ENCODE measurements at places on chromosomes 7 and 10.

DNA sequence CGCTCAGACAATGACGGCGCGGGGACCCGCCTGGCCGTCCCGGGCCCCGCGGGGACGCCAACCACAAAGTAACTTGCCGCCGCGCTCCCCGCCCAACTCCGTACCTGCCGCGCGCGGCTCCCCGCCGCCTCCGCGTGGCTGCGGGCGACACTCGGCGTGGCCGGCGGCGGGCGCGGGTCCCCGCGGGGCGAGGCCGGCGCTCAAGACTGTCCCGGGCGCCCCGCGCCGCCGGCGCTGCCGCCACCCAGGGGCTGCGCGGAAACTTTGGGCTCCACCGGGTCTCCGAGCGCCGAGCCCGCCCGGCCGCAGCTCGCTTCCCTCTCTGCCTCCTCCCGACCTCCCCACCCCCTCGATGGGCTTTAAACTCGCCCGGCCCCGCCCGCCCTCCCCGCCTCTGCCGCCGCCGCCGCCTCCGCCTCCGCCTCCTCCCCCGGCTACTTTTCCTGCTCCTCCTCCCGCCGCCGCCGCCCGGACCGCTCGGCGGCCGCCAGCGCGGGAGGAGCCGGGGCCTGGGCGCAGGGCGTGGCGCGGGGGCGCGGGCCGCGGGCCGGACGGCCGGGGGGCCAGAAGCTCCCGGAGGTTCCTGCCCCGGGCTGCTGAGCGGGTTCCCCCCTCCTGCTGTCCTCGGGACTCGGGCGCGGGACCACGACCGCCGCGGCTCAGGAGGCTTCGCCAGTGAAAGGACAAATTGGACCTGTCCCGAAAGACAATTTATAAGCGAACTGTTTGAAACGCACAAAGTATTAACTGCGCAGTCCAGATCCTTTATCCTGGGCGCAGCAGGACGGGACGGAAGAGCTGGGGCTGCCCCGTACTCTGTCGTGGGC lies 10.6 kb upstream of the GRB10 start:
- DNase-seq, result no peak

GRCh38 chr10:76902949-76903348 lies 734.7 kb downstream of the KCNMA1 start:
- no peak for DNase-seq

DNA sequence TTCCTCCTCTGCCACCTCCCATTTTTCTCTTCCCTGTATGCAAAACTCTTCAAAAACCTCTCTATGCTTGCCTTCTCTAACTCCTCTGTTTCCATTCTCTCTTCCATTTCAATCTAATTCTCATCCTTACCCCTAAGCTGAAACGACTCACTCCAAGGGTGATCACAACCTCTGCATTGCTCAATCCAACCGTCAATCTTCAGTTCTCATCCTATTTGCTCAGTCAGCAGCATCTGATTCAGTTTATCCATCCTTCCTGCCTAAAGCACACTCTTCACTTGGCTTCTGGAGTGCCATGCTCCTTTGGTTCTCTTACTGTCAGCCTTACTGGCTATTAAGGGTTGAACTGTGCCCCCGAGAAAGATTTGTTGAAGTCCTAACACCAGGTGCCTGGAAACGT lies 163.5 kb upstream of the NEBL start:
- no peak for DNase-seq

DNA sequence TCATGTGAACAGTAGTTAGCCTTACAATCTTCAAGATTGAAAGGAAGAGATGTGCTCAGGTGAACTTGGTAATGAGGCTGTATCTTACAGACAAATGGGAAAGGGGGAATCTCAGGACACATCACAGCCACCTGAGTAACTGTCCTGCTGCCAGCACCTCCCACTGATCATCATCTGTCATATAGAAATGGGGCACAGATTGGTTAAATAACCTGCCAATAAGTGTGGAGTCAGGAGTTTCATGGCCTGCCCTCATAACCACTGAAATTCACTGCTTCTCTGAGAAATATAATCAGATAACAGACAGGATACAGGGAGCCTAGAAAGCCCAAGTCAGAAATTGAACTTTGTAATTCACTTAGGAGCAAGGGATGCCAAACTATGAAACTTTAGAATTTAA lies 64.9 kb upstream of the TAS2R16 start:
- DNase-seq, result no peak

GRCh38 chr10:17599089-17599488 lies 18.1 kb downstream of the HACD1 start:
- DNase-seq, result no peak

DNA sequence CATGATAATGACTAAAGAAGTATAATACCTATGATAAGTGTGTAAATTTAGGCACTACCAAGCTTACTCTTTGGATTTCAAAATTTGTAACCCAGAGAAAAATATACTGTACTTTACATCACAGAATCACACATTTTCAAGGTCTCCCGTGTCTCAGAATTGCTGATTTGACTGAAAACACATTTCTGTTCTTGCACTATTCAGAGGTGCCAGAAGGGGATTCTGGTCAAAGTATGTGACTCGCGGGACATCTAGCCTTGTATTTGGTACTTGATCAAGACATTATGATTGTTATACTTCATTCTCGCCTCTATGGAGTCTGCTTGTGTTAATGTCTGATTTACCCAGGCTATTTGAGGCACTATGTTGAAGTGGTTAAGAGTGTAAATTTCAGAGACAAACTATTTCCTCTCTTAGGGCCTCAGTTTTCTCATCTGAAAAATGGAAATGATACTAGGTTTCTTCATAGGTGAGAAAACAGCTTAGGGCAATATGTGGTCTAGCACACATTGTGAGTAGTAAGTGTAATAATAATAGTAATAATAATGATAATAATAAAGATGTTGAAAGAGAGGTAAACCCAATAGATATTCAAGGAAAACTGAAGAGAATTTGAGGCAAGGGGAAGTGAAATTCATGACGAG lies 320.4 kb downstream of the RNLS start:
- no peak for DNase-seq

- DNase-seq, result no peak
Measured at GRCh38 chr7:35969066-35969465, 168.2 kb downstream of the SEPTIN7 start.

Data from effector CD4-positive, alpha-beta T cell (primary cell).